Aortic smooth muscle cell (primary cell): ENCODE measurements at places on chromosomes 12 and 14. TPM values are rescaled to one million over a fixed set of nuclear protein-coding genes. Genes with fewer than 3 reads are reported as not detected.

Gene FSCB
- total RNA-seq: not detected in 2 replicates

Gene PLA2G1B
- 0.25 TPM in 1 of 2 replicates, not detected in the other for total RNA-seq

Gene PWP1
- 102 and 121 TPM in 2 replicates for total RNA-seq

Gene PRH2
- not detected in 2 replicates for total RNA-seq

Gene INHBC
- not detected in 2 replicates for total RNA-seq

Gene STXBP6
- total RNA-seq: 0.13 TPM in 1 of 2 replicates, not detected in the other

Gene MANSC4
- total RNA-seq: not detected in 2 replicates

Gene TAS2R9
- total RNA-seq: 0.19 TPM in 1 of 2 replicates, not detected in the other

Gene SLCO1A2
- total RNA-seq: not detected in 2 replicates

Gene ACRBP
- 0.13 and 0.25 TPM in 2 replicates for total RNA-seq

Gene AMN
- not detected in 2 replicates for total RNA-seq

Gene KCNA1
- total RNA-seq: not detected in 2 replicates

Gene FOXN4
- not detected in 2 replicates for total RNA-seq

Gene SERPINA6
- 0.06 TPM in 1 of 2 replicates, not detected in the other for total RNA-seq

Gene OR11H12
- not detected in 2 replicates for total RNA-seq

Gene PSMD9
- total RNA-seq: 116 and 145 TPM in 2 replicates
